ENCODE measurements at places on chromosomes 5 and 9.

DNA sequence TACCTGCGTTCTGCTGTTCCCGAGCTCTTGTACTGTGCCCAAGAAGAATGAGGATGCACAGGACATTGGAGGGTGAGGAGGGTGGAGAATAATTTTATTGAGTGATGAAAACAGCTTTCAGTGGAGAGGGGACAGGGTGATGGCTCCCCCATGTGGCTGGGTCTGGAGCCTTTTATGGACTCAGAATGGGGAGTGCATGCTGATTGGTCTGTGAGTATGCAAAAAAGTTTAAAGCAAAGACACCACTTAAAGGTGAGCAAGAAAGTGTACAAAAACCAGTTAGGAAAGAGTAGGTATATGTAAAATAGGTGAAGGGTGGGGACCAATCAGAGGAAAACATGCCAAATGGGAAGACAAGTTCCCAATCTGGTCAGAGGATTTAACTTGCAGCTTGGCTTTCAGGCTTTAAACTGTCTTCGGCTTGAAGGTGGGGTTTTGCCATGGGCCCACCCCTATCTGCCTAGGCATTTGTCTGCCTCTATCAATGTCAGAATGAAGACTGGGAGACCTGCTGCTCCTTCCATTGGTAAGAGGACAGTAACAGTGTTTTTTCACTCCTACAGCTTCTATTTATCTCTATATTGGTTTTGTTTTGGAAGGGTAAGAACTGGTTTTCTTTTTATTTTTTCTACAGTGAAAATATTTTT lies 118.0 kb upstream of the RAI14 start:
- no peak for DNase-seq

- DNase-seq, result no peak
Measured at GRCh38 chr5:132261881-132262845, 4.7 kb downstream of the PDLIM4 start.

- no peak for DNase-seq
Measured at GRCh38 chr5:176639981-176640380, 7.3 kb upstream of the TSPAN17 start.

GRCh38 chr5:97009921-97010320 lies 74.0 kb downstream of the LNPEP start:
- no peak for DNase-seq

DNA sequence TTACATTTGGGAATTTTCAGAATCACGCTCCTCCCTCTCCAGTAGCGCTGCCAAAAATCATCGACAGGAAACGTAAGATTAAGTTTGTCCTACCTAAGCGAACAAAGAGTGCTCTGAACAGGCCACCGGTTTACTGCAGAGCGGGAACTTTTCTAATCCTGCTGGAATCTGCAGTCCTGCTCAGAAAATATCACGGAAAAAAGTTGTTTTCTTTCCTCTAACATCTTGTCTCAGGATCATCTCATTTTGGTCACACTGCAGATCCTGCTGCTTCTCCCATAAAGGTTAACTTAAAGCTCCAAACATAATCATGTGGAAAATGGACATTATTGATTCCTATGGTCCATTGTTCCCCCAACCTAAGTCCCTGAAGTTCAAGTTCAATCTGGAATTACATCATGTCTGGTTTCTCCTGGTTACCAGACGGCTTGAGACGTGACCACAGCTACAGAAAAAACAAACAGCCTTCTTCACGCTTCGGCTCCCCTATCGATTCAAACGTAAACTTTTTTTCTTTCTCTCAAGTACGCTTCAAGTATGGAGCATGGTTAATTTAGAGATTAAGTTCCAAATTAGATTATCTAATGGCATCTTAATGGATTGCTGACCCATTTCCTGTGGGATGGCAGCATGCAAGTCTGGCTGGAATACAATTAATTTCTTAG lies 217.6 kb downstream of the NFIB start:
- peak; percentile 97 for DNase-seq

GRCh38 chr9:116151199-116151598 lies 2.4 kb upstream of the PAPPA start:
- no peak for DNase-seq

GRCh38 chr9:131704141-131704983 lies 35.5 kb downstream of the RAPGEF1 start:
- no peak for DNase-seq

DNA sequence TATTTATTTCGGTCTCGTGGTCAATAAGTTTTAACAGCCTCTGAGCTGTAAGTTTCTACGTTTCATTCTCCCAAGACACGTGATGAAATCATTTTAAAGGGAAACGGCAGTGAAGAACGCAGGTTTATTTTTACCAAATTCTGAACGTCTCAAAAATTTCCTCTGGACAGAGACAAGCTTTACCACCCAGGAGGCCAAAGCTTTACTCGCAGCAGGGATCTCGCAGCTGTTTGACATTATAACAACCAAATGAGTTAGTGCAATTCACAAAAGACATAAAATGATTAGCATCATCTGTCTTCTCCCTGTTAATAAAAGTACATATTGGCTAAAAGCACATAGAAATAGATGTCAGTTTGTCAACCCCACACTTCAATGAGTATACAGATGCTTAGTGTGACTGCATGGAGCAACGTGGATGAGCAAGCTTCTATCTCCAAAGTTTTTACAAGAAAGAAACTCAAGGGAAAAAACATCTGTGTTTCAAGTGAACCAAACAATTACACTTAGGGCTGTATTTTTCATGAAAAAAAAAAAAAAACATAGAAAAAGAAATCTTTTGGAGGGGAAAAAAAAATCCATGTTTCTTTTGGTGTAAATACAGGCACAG lies 2.5 kb downstream of the SEMA5A start:
- no peak for DNase-seq

GRCh38 chr5:78606241-78606640 lies 42.3 kb downstream of the LHFPL2 start:
- DNase-seq, result no peak

- no peak for DNase-seq
Measured at GRCh38 chr5:33460210-33460609, 19.4 kb downstream of the TARS1 start.

DNA sequence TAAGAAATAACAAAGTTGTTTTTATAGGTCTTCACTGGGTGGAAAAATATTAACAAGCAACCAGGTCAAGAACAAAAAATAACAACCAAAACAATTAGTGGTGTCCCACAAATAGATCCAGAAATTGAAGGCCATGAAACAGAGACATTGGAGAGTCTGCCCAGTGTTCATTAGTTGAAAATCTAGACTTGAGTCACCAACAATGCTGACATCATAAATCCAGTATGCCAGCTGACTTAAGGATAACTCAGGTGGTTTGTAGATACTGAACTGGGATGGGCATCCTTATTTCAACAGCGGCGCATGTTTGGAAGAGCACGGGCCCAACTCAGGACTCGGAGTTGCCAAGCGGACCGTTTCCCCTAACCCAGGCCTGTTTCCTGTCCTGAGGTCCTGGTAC lies 80.7 kb upstream of the TNFAIP8 start:
- DNase-seq, result no peak

DNA sequence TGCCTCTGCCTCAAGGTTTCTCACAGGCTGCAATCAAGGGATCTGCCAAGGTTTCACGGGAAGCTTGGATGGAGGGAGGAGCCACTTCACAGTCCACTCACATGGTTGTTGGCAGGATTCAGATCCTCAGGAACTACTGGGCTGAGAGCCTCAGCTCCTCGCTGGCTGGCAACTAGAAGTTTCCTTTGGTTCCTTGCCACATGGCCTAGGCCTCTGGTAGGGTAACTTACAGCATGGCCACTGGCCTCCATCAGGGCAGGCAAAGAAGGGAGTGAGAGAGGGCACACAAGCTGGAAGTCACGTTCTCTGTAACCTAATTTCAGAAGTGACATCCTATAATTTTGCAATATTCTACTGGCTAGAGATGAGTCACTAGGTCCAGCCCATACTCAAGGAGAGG lies 32.2 kb downstream of the SPOCK1 start:
- no peak for DNase-seq

DNA sequence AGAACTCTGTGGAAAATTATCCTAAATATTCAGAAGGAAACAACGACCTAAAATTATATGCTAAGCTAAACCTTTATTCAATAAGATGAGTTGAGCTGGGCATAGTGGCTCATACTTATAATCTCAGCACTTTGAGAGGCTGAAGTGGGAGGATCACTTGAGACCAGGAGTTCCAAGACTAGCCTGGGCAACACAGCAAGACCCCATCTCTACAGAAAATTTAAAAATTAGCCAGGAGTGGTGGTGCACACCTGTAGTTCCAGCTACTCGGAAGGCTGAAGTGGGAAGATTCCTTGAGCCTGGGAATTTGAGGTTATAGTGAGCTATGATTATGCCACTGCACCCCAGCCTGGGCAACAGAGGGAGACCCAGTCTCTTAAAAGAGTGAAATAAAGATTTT lies 51.6 kb downstream of the DCAF10 start:
- no peak for DNase-seq

DNA sequence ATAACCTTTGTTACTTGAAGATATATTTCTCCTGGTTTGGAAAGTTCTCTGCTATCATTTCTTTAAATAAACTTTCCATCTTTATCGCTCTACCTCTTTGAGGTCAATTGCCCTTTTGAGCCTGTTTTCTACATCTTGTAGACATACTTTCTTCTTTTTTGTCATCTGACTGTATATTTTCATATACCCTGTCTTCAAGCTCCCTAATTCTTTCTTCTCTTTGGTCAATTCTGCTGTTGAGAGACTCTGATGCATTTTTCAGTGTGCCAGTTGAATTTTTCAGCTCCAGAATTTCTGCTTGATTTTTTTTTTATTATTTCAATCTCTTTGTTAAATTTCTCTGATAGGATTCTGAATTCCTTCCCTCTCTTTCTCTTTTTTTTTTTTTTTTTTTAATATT lies 511.2 kb upstream of the GRAMD2B start:
- DNase-seq, result no peak

GRCh38 chr5:160011471-160011870 lies 2.5 kb downstream of the TTC1 start:
- DNase-seq, result no peak

DNA sequence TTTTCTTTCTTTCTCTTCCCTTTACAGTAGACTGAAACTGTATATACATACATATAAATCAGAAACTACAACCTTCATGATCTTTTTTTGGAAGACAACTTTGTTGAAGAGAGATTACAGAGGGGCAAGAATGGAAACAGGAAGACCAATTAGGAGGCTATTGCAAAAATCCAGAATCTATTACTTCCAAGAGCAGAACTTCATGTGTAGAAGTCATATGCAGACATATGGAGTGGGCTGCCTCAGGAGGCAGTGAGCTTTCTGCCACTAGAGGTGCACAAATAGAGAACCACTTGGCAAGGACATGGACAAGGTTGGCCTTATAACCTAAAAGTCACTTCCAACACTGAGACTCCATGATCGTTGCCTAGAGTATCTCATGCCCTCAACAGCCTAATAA lies 157.8 kb upstream of the NR4A3 start:
- no peak for DNase-seq

DNA sequence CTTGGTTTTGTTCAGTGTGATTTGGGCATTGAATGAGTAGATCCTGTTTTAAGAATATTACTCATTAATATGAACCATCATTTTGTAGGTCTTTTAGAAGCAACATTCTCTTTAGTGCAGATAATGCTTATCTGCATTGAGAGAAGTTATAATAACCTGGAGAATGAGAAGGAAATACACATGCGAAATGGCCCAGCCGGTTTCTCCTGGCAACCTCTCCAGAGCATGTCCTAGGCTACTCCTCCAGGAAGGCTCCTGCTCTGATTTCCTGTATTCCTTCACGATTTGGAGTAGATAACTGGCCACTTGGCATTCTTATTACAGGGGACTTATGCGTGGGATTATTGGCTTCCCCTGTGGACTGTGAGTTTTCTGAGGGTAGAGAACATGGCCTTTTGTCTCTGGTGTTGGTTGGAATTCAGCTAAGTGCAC lies 12.6 kb downstream of the DAPK1 start:
- DNase-seq, result no peak

DNA sequence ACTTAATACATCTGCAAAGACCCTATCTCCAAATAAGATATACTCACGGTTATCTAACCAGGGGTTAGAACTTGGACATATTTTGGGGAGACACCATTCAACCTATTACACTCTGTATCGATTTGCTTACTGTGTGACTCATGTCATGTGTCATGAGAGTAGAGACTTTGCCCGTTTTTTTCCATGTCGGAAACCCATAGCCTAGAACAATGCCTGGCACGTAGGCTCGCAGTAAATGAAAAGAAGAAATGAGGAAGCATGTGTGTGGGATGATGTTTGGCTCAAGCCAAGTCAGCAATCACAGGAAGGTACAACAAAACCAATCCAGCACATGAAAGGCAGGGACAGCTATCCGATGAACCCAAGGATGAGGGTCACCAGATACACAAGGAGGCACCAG lies 94.6 kb upstream of the DNAH5 start:
- DNase-seq, result no peak

DNA sequence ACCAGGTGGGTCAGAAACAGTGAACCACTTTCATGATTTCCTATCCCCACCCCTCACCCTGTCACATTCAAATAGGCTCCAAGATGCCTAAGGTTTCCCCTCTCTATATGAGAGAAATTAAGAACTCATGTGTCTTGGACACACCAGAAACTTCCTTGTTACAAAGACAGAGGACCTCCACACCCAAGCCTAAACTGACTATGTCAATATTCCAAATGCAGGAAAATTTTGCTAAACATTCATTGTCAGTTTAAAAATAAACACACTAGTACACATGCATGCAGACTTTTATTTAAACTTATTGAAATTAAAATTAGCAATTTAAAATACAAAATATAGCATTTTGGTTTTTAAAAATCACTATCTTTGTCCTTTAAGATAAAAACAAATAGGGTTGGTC lies 26.2 kb downstream of the SKIC3 start:
- DNase-seq, result no peak

- DNase-seq, result peak; percentile 57
Measured at GRCh38 chr9:2570615-2571479, 50.7 kb upstream of the VLDLR start.

DNA sequence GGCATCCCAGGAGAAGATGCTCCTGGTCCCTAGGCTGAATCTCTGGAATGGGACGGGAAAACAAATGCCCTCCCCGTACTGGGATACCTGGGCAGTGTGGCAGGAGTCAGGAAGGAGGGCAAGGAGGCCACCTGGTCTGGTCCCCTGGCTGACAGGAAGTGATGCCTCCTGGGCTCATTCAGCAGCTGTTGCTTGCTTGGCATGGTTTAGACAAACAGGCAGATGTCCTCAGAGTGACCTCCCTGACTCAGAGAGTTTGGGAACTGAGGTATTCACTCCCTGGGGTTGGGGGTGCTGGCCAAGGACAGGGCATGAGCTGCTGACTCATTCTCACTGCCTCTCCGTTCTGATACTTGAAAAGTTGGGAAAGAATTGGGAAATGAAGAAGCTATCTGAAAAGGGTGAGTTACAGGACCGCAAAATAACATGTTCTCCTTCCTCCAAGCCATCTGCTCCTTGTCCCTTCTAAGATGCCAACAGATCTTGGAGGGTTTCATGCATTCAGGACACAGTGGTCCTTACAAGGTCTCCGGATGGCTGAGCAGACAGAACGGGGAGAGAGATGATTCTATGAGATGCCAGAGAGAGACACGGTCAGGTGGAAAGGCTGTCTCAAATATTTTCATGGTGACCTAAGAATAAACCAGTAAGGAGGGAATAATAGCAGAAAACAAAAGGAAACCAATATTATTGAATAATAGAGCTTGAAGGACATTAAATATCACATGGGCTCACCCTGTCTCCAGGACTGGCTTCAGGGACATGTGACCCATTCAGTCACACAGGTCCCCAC lies 534.5 kb downstream of the BNC2 start:
- peak; percentile 93 for DNase-seq

All from retinal pigment epithelial cell (primary cell).